ENCODE measurements at places on chromosomes 1 and 21.

DNA sequence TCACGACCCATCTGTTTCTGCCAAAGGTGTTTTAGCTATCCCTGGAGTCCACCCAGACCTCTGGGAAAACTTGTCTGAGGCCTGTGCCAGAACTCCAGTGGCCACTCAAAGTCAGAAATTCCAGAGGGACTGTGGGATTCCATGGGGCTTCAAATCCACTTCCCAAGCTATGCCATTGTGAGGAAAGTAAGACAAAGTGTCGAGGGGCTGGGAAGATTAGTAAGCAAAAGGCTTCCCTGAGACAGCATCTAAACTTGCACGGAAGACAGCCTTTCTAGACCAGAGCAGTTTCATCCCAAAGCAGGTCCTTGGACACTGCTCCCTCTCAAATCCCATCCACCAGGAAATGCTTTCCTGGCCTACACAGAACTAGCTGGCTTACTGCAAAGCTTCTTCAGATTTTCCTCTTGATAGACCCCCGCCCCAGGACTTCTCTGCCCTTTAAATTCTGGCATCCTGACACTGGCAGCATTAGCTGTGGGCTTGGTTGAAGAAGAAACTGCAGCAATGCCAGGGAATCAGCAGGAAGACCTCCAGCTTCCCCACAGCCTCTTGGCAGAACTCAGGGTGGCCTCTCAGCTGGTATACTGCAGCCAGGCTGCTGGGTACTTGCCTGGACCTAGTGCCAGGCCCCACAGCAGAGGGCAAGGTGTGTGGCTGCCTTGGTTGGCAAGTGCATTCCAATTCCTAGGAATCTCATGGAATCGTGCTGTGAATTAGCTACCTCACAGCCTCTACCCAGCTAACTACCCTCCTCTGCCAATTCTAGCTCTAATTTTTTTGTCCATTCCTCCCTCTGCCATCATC, 27.3 kb upstream of the LMX1A start:
- no peak for DNase-seq

- no peak for DNase-seq
Observed at GRCh38 chr1:209790286-209791193, 6.2 kb upstream of the C1orf74 start.

DNA sequence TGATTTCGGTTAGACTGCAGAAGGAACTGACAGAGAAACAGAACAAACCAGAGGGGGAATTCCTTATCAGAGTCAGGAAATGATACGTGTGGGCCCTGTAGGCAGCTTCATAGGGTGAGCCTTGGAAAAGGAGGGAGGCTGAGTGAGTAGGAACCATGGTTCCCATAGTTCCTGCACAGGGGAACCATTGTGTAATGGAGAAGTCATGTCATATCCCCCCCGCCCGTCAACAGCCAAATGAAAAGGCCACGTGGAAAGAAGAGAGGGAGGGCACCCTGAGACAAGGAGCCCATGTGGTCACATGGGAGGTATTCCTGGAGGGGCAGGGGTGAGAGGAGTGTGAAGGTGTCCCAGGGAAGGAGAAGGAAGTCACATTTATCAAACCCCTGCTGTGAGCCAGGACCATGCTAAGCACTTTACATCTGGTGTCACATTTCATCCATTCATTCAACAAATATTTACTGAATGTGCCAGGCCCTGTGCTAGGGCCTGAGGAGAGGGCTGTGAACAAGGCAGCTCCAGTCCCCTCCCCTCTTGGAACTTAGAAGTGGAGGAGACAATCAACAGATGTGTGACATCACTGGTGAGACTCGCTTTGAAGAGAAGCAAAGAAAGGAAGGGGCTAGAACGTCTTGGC, 15.7 kb upstream of the FGR start:
- DNase-seq, result no peak

GRCh38 chr1:162905174-162906158, 44.5 kb upstream of the CCDC190 start:
- DNase-seq, result no peak

DNA sequence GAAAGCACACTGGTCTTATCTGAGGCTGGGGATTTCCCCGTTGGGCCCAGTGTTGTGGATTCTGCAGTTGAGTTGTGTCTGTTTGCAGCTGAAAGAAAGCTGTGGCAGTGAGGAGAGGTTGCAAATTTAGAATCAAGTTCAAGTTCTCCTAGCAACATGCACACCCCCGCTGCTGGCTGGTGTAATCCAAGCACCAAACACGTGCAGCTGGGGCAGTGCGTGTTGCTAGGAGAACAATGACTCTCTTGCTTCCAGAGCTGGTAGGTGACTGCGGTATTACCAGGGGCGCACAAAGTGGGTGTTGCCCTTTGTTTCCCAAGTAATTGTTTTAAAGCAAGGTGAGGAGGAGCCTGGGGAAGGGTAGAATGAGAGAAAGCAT, 91.5 kb downstream of the IER5 start:
- peak; percentile 23 for DNase-seq

- DNase-seq, result no peak
Observed at GRCh38 chr1:150874455-150875196, 1.8 kb downstream of the ARNT start.

- DNase-seq, result no peak
Observed at GRCh38 chr1:182608845-182609610, 4.8 kb upstream of the RGS16 start.

GRCh38 chr1:14790982-14791381, 192.5 kb downstream of the KAZN start:
- no peak for DNase-seq

- no peak for DNase-seq
Observed at GRCh38 chr1:169570172-169570574, 16.1 kb downstream of the F5 start.

GRCh38 chr1:230441183-230442029, 15.3 kb upstream of the PGBD5 start:
- no peak for DNase-seq

DNA sequence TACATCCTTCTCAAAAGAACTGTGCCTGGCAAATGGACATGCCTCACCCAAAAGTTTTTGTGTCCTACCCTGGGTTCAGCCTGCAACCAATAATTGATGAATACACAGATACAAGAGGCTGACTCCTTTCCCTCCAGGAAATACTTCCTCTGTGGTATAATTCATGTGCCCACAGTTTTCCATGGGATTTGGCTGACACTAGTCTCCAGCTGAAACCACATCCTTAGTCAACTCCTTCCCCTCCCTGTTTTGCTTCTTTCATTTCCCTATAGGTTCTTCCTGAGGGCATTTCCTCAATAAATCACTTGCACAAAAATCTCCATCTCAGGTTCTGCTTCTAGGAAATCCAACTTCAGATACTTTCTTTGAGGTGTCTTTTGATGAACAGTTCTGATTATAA, 436.6 kb upstream of the C1orf87 start:
- no peak for DNase-seq

DNA sequence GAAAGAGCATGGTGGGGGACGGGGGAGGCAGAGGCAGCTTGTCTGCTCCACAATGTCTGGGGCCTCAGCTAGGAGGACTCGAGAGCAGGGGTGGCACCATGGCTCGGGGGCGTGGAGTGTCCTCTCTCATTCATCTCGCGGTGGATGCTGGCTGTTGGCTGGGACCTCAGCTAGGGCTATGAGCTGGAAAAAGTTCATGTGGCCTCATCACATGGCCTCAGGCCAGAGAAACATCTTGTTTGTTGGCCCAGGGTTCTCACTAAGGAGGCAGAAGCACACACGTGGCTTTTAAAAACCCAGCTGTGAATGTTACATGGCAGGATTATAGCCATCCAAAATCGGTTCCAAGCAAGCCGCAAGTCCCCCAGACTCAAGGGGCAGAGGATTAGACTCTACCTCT, 6.2 kb upstream of the CENPS start:
- no peak for DNase-seq

DNA sequence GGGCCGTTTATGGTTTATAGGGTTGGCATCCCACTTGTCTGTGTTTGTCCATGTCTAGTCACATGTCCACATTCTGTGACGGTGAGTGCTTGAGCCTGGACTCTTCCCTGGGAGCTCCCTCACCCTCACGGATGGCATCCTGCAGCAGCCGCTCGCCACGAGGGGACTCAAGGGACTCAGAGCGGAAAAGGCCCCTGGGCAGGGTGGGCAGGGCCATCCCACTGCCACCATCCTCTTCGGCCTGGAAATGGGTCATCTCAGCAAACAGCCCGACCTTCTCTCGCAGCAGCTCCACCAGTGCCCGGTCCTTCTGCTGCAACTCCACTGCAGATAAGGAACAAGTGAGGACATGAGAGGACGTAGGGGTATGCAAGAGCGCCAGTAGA, 11.1 kb downstream of the RXFP4 start:
- DNase-seq, result no peak

DNA sequence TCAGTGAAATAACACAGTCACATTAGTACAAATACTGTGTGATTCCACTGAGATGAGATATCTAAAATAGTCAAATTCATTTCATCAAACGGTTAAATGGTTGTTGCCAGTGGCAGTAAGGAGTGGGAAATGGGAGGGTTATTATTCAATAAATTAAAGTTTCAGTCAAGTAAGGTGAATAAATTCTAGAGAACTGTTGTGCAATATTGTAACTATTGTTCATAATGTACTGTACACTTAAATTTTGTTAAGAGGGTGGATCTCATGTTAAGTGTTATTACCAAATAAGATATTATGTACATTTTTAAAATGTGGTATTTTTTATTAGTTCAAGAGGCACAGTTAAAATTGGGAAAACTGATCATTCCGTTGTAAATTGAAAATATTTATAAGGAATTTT, 463.3 kb upstream of the BRINP3 start:
- DNase-seq, result no peak

GRCh38 chr21:44377922-44378645, 24.7 kb downstream of the TRPM2 start:
- DNase-seq, result no peak

GRCh38 chr1:227913764-227914721, 33.7 kb downstream of the WNT9A start:
- DNase-seq, result no peak

GRCh38 chr1:244112636-244113035, 61.6 kb downstream of the ZBTB18 start:
- DNase-seq, result no peak

DNA sequence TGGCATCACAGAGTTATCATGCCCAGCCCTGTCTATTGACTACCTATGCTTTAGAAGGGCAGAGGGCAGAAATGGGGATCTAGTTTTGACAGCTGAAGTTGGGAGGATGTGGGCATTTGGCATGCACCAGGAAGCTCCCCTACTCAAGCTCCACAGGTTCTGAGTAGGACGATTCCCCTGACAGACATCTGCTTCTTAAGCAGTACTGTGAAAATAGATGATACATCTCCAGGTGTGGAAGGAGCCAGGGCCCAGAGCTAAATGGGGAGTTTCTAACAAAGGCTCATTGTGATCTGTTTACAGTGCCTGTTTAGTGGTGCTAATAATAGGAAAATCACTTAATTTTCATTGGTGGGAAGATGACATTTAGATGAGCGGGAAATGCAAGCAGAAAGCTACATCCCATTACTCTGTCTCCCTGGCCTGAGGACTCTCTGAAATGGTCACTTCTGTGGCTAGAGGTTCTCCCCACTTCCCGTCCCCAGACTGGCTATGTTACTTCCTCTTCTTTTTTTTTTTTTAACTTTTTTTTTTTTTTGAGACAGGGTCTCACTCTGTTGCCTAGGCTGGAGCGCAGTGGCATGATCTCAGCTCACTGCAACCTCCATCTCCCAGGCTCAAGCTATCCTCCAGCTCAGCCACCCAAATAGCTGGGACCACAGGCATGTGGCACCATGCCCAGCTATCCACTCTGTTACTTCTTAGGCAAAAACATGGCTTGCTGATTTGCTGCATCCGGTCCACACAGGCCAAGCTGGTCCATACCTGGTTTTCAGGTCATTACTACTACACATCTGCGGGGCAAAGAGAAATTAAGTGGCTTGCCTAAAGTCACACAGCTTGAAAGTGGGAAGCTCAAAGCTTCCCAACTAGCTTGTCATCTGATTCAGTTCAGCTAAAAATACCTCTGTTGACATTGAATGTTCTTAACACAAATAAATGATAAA, 23.2 kb upstream of the CNIH3 start:
- no peak for DNase-seq

GRCh38 chr1:215131291-215131690, 48.8 kb downstream of the KCNK2 start:
- no peak for DNase-seq

- no peak for DNase-seq
Observed at GRCh38 chr1:81424061-81424460, 376.7 kb upstream of the ADGRL2 start.

DNA sequence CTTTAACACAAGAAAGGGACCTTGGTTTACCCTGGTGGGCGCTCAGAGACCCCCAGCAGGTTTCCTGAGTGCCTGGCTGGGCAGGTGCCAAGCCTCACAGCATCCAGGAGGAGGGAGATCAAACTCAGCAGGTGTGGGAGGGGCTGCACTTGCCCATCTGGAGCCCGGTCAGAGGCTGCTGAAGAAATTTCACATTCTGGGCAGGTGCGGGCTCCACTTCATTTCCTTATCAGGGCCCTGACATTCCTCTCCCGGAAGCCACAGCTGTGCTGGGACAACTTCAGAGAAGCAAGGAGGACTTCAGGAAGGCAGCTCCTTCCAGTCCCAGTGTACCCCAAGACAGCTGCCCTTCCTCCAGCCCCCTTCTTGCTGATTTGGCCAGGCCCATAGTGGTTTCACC, 82.9 kb downstream of the ITPKB start:
- no peak for DNase-seq

DNA sequence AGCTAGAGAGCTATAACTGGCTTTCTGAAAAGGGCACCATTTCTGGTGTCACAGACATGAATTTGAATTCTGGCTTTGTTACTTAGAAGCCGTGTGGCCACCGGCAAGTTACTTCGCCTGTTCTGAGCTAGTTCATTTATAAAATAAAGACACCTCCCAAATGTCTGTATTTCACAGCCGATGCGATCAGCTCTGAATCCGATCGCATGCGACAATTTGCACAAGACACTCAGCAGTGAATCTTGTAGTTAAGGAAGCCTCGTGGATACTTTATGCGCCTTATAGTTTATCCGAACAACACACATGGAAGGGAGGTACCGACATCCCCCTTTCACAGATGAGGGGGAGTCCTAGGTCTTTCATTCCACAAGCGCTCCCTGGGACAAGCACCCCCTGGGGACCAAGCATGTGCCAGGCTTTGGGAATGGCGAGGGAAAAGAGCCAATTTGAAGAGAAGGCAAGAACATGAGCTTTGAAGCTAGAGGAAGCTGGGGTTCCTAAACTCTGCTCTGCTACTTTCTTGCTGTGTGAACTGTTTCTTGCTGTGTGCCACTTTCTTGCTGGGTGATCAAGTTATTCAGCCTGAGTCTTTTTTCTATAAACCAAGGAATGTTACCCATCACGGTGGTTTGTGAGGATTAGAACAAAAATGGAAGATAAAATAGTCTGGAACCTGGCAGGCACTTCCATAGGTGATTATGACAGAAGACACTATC, 3.9 kb downstream of the ID3 start:
- no peak for DNase-seq

GRCh38 chr1:91120936-91121335, 99.1 kb upstream of the ZNF644 start:
- DNase-seq, result no peak

GRCh38 chr1:18547460-18547859, 66.7 kb downstream of the KLHDC7A start:
- DNase-seq, result no peak

DNA sequence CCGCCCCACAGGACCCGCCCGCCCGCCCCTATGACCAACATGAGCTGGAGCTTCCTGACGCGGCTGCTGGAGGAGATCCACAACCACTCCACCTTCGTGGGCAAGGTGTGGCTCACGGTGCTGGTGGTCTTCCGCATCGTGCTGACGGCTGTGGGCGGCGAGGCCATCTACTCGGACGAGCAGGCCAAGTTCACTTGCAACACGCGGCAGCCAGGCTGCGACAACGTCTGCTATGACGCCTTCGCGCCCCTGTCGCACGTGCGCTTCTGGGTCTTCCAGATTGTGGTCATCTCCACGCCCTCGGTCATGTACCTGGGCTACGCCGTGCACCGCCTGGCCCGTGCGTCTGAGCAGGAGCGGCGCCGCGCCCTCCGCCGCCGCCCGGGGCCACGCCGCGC, 7.9 kb upstream of the IBA57 start:
- DNase-seq, result no peak
